ENCODE measurements at places on chromosomes 12 and 14. TPM values are rescaled to one million over a fixed set of nuclear protein-coding genes. Genes with fewer than 3 reads are reported as not detected.

SLCO1B1 gene
- not detected for polyA plus RNA-seq

- DNase-seq, result no peak
- H3K36me3 ChIP-seq, result no peaks in the 10 kb centered on the region
- H3K4me3 ChIP-seq, result no peak overlapping the region
- no peaks in the 10 kb centered on the region for H3K27me3 ChIP-seq
Observed at GRCh38 chr12:95809000-95809680, 18.6 kb upstream of the NTN4 start.

GRCh38 chr14:100292301-100292775 is 13.9 kb downstream of the SLC25A29 start:
- peaks cover 2% of the 10 kb centered on the region for H3K36me3 ChIP-seq
- H3K4me1 ChIP-seq, result peaks cover 12% of the 10 kb centered on the region
- H3K4me3 ChIP-seq, result no peak overlapping the region
- no peak for DNase-seq

DNA sequence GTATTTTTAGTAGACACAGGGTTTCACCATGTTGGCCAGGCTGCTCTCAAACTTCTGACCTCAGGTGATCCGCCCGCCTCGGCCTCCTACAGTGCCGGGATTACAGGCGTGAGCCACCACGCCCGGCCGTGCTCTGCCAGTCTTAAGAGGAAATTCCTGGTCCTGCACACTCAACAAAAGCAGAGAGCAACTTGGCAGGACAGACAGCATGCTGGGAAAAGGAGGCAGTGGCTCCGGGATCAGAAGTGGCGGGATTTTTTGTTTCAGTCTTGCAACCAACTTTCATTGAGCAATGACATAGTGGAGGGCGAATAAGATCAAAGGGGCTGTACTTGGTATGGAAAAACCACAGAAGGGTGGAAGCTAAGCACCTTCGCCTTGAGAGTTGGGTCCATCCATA is 2.1 kb downstream of the CKAP4 start:
- H3K27ac ChIP-seq, result peak overlapping the region; percentile 83
- H3K36me3 ChIP-seq, result no peaks in the 10 kb centered on the region
- H3K4me3 ChIP-seq, result no peak overlapping the region
- peaks cover 8% of the 10 kb centered on the region for H3K4me1 ChIP-seq
- H3K27me3 ChIP-seq, result no peaks in the 10 kb centered on the region
- peak; percentile 75 for DNase-seq
